ENCODE measurements at places on chromosomes 3 and 15.

GRCh38 chr3:30075514-30075913 is 530.9 kb upstream of the TGFBR2 start:
- DNase-seq: no peak

DNA sequence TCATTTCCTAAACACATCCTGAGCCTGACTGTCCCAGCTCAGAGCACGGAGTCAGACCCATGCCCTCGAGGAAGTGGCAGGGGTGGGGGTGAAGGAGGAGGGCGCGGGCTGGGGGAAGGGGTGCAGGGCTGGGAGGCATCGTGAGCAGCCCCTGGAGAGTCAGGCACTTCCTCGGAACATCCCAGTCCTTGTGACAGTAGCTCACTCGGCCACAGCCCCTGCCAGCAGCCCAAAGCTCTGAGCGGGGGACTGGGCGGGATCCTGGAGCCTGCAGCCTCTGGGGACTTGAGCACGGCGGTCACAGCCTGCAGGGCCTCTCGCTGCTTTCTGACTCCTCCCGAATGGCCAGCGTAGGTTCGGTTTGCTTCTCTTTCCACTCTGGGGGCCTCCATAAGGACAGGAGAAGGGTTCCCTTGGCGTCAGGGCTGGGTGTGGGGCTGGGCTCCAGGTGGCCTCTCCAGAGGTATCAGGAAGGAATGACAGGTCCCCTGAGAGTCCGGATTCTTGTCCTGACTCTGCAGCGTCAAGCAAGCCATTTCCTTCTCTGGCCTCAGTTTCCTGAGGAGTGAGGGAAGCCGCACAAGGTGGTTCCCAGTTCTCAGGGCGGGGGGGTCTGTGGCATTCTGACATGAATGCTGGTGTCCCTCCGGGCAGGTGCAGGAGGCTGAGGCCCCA is 20.9 kb downstream of the PSTPIP1 start:
- peak; percentile 26 for DNase-seq

DNA sequence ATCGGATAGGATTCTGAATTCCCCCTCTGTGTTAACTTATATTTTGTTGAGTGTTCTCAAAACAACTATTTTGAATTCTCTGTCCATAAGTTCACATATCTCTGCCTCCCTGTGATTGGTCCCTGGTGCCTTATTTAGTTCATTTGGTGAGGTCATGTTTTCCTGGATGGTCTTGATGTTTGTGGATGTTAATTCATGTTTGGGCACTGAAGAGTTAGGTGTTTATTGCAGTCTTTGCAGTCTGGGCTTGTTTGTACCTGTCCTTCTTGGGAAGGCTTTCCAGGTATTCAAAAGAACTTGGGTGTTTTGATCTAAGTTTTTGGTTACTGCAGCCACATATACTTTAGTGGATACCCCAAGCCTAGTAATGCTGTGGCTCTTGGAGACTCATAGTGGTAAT is 23.3 kb downstream of the PLSCR2 start:
- no peak for DNase-seq

DNA sequence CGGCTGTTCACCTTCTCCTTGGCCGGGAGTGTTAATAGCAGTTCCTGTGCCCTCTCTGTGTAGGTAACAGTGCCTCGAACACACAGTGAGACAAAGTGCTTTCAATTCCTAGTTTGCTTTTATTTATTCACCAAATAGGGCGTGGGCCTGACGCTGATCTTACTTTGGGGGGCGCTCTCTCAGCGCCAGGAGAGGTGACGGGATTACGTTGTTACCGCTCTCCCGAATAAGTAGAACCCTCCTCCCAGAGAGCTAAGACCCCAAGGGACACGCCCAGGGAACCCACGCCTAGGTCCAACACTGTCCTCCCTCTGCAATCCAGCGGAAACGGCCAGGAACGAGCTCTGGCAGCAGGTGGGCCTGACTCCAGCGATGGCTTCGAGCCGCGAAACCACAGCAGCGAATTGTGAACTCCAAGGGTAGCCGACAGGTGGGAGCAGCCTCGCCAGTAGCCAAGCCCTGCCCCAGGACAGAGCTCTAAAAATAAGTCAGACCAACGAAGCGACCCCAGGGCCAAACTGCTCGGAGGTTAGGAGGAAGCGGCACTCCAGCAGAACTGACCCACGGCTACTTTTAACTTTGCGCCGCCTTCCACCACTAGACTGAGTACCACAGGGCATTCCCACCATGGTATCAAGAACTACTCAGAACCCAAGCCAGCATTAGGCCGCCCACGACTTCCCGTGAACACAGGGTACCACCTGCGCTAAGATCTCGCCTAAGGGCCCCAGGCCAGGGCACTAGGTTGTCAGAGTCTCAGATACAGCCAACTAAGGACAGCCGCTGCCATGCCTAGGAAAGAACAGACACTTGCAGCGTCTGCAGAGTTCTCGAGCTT is 1.6 kb upstream of the SIN3A start:
- DNase-seq: peak; percentile 59

DNA sequence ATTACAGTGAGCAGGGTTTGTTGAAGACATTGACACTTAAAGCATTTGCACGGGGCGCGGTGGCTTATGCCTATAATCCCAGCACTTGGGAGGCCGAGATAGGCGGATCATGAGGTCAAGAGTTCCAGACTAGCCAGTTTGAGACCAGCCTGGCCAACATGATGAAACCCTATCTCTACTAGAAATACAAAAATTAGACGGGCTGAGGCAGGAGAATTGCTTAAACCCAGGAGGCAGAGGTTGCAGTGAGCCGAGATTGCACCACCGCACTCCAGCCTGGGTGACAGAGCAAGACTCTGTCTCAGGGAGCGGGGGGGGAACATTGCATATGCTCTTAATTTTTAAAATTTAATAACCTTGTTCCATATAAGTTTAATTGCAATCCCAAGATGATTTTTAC is 11.9 kb downstream of the STT3B start:
- peak; percentile 41 for DNase-seq

- no peak for DNase-seq
Observed at GRCh38 chr3:25448750-25449692, 21.0 kb downstream of the RARB start.

GRCh38 chr15:46938169-46938568 is 779.1 kb upstream of the SEMA6D start:
- DNase-seq: no peak

- DNase-seq: peak; percentile 74
Observed at GRCh38 chr3:168096210-168096652, 507 bp upstream of the GOLIM4 start.

DNA sequence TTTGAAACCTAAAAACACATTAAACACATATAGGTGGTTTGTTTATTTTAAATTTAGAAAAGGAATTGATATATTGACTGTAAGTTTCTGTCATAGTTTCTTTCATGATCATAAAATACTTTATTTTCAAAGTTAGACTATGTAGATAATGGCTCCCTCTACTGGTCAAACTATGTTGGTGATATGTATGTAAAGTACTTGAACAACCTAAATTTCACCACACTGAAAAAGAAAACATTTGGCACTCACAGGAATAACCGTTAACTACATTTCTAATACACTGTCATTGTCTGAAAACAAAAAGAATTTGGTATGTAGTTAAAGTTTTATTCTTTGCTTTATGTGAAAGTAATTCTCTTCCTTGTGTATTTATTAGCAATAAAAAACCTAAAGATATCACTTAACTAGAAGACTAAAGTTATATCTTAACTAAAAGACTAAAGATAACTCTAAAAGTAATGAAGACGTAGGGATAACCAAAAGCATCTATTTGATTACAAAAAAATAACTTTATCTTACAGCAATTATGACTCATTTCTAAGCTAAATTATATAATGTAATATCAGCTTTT is 427.5 kb downstream of the VGLL3 start:
- DNase-seq: peak; percentile 50

GRCh38 chr3:66144568-66145407 is 76.0 kb upstream of the SLC25A26 start:
- no peak for DNase-seq

GRCh38 chr15:27955087-27955486 is 144.0 kb downstream of the OCA2 start:
- DNase-seq: no peak

DNA sequence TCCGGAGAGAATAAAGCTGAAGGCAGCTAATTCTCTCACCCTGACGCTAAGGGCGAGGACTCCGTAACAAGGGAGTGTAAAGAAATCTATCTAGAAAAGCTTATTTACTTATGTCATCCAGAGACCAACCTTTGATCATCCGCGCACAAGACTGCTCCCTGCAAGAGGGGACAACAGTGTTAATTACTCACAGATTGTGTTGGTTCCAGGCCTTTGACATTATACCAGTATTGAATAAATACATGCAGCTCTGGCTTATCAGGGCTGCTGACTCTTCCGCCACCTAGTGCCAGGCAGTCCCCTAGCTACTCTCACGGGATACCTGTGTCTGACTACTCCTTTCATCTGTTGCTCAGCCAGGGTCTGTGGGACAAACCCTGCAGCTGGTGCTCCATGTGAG is 211.7 kb downstream of the DTWD1 start:
- DNase-seq: no peak

DNA sequence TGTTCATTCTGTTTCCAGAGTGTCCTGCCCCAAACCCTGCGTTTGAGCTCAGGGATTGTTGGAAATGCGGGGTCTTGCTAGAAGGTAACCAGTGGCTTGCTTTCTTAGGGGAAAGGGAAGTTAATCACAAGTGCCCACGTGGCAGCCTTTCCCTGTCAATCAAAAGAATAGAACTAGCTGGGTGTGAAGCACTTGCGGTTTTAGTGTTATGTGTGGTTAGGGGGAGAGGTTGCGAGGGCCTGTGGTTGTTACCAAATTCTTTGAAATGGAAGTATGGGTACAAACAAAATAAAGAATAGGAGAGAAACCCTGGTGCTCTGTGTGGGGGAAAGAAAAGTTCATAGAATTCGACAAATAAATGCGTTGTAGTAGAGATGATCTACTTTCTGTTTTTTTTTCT is 67.6 kb downstream of the FNDC3B start:
- DNase-seq: peak; percentile 65

- DNase-seq: peak; percentile 40
Observed at GRCh38 chr3:113329757-113330156, 111.5 kb downstream of the CFAP44 start.

DNA sequence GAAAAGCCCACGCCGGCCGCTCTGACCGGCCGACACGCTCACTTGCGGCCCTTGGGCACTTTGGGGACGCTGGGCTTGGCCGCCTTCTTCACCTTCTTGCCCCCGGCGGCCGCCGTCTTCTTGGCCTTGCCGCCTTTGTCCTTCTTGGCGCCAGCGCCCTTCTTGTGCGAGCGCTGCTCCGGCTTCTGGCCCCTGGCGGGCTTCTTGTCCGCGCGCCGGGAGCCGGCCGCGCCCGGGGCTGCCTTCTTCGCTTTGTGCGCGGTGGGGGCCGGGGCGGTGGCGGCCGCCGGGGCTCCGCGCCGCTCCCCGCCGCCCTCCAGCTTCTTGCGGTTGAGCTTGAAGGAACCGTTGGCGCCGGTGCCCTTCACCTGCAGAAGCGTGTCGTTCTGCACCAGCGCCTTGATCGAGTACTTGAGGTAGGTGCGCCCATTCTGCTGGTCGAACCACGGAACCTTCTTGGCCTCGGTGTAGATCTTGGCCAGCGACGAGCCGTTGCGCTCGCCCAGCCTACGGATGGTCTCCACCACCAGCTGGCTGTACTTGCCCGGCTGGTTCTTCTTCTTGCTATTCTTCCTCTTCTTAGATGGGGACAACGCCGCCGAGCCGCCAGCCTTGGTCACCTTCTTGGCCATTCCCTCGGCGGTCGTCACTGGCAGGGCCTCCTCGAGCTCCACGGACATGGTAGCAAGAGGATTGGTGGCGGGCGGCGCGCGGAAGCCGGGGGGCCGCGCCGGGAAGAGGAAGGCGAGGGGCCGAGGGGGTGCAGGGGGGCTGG is 36.7 kb downstream of the HMCES start:
- peak; percentile 67 for DNase-seq

DNA sequence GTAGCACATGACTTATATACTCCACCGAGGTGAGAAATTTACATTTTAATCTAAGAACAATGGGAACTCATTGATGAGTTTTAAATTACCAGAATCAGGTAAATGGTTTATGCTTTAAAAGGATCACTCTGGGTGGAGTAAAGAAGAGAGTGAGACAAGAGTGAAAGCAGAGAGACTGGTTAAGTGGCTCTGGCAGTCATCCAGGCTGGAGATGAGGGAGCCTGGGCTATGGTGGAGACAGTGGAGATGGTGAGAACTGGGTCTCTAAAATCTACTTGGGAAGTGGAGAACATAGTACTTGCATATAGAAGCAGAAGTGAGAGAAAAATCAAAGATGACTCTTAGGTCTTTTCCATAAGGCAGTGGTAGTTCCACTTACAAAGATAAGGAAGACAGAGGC is 37.1 kb upstream of the SLC25A36 start:
- no peak for DNase-seq

DNA sequence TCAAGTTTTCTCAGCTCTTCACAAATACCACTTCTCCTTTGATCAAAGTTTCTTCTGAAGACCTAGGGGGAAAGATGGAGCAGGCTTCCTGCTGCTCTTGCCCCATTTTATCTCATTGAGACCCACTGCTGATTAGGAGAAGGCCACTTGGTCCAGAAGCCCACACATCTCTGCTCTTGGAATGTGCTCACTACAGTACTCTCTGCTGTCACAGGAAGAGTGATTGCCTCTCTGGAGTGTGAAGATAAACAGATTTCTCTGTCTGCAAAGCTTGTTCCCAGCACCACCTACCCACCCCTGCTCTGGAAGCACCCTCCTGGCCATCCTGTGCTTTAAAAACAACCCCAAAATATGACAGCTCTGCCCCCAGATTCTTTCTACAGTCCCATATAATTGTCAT is 41.3 kb upstream of the PRTG start:
- DNase-seq: no peak

DNA sequence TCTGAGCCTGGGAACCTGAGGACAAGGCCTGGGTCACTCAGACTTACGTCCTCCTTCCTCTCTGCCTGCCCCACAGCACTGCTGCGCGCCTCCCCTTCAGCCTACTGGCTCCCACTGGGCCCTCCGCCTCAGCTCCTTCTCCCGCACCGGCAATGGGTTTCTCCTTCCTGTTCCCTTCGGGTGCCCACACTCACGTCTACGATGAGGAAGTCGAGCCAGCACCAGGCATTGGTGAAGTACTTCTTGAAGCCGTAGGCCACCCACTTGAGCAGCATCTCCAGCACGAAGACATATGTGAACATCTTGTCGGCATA is 70.0 kb downstream of the EXOG start:
- DNase-seq: peak; percentile 1

DNA sequence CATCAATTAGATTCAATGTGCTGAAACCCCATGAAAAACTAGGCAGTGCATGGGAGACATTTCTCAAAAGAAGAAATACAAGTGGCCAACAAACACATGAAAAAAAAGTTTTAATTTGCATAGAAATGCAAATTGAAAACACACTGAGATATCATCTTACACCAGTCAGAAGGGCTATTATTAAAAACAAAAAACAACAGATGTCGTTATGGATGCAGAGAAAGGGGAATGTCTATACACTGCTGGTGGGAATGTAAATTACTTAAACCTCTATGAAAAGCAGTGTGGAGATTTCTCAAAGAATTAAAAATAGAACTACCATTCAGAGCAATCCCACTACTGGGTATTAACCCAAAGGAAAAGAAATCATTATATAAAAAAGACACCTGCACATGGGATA is 98.7 kb downstream of the CCNL1 start:
- no peak for DNase-seq
